A673 (cell line): ENCODE measurements at places on chromosomes 3 and 15. TPM values are rescaled to one million over a fixed set of nuclear protein-coding genes. Genes with fewer than 3 reads are reported as not detected.

CKMT1A gene
- total RNA-seq, result 0.41 TPM in 1 of 2 replicates, not detected in the other

GOLGA8S gene
- 0.09 TPM in 1 of 2 replicates, not detected in the other for total RNA-seq

OXSM gene
- 7.6 and 8.7 TPM in 2 replicates for total RNA-seq

DLEC1 gene
- not detected in 2 replicates for total RNA-seq

REC114 gene
- not detected in 2 replicates for total RNA-seq

STRA6 gene
- total RNA-seq, result 0.84 and 1.5 TPM in 2 replicates

DTWD1 gene
- total RNA-seq, result 16.5 and 18.0 TPM in 2 replicates

PTH1R gene
- 1.2 and 1.7 TPM in 2 replicates for total RNA-seq

SCAANT1 gene
- not detected in 2 replicates for total RNA-seq

DNA sequence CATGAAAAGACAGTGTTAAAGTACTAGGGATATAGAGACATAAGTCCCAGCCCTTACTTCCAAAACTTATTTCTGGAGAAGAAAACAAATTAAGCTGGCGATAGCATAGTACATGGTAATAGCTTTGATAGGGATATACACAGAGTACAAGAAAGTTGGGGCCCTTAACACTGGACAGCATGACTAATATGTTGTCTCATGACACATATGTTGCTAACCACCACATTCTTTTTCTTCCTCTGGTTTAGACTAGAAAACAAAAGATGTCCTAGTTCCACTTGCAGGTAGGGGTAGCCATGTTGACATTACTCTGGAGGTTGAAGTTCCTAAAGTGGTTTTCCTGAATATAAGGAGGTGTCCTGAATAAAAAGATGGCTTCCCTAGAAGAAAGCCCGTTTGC lies 75.3 kb downstream of the RFX7 start:
- DNase-seq, result no peak

- DNase-seq, result no peak
Measured at GRCh38 chr15:89218531-89218930, 2.8 kb downstream of the RLBP1 start.

GRCh38 chr15:101256757-101257156 lies 4.9 kb upstream of the CHSY1 start:
- peak; percentile 51 for DNase-seq

GRCh38 chr3:149553781-149554451 lies 79.4 kb downstream of the TM4SF4 start:
- DNase-seq, result no peak

DNA sequence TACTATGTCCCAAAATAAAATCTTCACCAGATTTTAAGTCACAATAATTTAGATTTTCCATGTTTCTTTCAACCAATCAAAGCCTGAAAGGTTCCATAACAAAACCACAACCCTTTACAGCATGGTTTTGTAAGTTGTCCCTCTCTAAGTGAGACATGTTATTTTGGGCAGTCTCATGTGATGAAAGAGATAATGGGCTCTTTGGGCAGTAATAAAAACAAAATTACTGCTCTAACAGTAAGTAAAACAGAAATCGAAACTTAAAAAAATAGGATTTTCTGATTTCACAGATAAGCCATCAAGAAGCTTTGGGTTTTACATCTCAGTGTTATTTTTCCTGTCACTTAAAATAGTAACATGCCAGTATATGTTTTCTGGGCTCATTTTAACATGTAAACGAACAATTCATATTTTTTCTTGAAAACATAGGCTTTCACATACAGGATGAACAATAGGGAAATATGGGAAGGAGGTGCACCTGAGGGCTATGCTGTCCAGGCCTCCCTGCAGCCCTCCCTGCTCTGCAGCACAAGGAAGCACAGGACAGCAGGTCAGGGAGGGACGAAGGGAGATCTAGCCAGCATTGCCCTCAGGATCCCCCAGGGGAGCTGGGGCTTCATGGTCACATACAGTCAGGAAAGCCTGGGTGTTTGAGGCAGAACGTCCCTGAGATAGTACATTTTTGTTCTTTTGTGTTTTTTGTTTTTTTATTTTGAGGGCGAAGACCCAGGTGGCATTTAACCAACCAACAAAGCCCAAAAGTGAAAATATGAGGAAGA lies 157.4 kb downstream of the SHOX2 start:
- DNase-seq, result no peak

- no peak for DNase-seq
Measured at GRCh38 chr3:135261916-135262315, 466.9 kb downstream of the EPHB1 start.

DNA sequence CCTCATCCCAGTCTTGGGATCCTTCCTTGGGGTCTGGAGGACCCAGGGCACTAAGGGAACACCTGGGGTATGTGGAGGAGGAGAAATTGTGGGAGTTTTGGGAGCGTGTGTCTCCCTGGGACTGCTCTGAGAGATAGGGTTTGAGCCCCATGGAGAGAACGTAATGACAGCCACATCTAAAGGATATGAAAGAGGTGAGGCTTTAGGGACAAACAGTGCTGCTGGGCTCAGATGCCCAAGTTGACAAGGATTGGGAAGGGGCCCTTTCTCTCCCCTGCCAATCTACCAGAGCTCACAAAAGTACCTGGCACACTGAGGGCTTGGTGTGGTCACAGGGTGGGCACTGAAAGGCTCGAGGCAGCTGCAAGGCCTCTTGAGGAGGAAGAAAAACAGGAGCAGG lies 13.3 kb upstream of the STARD5 start:
- DNase-seq, result no peak

GRCh38 chr15:40942337-40942854 lies 10.9 kb upstream of the CHAC1 start:
- DNase-seq, result no peak

- no peak for DNase-seq
Measured at GRCh38 chr3:113485161-113485609, 29.8 kb downstream of the SPICE1 start.

DNA sequence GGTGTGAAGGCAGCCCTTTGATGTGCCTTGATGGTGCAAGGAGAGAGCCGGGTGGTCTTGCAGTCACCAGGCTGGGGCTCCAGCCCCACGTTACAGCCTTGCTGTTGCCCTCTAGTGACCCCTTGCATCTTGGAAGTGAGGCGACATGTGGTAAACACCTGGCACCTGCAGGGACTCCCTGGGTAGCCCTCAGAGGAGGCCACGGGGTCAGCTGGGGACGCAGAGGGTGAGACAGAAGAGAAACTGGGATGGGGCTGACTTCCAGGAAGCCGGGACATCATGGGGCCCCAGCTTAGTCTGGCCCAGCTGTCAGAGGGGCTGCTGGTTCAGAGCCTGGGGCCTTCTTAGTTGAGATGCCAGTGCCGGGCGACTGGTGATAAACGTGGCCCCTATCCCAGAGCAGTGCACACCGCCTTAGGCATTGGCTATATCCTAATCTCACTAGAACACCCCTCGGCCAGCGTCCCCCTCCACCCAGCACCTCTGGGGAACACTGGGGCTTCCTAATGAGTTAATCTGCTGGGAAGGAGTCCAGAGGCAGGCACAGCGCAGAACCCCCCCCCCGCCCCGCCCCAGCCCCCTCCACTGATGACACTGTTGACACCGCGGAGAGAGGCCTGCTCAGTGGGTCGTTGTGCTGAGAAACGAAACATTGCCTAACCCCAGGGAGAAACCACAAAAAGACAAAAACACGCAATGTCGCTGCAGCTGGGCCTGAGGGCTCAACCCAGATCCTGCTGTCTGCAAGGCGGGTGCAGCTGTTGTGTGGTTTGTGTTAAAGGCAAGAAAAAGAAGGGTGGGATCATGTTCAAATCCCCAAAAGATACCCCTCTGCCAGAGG lies 60.5 kb upstream of the KLF13 start:
- no peak for DNase-seq

GRCh38 chr3:122615303-122615702 lies 37.9 kb downstream of the PARP15 start:
- DNase-seq, result no peak

GRCh38 chr15:79376383-79376782 lies 55.8 kb upstream of the MINAR1 start:
- no peak for DNase-seq

DNA sequence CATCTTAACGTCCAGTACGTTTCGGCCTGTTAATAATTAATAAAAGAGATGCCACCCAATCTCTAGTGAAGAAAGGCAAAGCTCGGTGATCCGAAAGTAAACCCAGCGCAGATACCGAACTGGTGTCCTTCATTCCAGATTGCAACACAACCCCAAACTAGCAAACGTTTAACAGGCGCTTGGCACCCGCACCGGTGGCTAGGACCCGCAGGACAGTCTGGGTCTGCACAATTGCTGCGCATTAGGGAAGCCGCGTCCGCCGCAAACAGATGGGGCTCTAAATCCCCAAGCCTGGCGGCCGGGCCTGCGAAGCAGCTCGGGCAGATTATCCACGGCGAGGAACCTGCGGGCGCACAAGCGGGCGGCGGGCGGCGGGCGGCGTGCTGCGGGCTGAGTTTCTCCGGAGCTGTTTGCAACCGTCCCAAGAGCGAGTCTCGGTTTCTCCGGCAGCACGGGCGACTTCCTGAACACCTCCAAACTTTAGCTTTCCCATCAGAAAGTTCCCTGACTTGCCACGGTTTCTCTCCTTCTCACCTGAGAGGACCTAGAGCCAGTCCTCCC lies 112.1 kb upstream of the ICE2 start:
- peak; percentile 52 for DNase-seq

- DNase-seq, result no peak
Measured at GRCh38 chr3:108225221-108225620, 3.0 kb upstream of the IFT57 start.

DNA sequence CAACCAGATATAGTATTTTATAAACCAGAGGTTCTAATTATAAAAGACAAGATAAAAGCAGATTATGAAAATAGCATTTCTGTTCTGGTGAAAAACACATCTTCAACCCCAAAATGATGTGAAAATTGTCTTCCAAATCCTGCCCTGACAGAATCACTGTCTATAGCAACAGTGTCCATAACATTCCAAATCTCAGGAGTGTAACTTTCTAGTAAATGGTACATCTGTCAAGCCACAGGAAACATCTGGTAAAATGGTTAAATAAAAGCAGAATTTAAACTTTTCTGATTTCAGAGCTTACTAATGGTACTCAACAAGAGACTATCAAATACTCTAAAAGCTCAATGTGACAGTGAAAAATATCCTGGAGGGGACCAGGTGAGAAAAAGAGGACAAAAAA lies 60.5 kb downstream of the VGLL4 start:
- no peak for DNase-seq

GRCh38 chr3:155352900-155353490 lies 59.5 kb upstream of the STRIT1 start:
- peak; percentile 70 for DNase-seq

DNA sequence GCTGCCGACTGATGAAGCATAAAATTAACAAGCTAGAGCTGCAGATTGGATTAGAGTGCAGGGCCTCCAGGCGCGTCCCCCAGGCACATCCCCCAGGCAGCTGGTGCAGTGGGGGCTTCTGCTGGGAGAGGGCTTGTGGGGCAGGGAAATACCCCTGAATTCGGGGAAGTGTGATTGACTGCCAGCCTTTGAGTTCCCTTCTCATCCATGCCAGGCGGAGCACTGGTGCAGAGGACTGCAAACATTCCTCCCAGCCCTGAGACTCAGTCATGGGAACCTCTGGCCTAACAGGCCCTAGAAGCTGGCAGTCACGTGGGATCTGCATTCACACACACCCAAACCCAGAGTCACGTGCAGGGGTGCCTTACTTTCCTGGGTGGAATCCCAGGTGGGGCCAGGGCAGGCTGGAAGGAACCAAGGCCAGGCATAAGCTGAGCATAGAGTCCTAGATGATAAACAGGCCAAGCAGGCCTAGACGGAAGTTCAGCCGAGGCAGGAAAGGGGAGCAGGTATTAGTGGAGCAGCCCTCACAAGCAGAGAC lies 46.2 kb upstream of the SEC22A start:
- DNase-seq, result no peak

DNA sequence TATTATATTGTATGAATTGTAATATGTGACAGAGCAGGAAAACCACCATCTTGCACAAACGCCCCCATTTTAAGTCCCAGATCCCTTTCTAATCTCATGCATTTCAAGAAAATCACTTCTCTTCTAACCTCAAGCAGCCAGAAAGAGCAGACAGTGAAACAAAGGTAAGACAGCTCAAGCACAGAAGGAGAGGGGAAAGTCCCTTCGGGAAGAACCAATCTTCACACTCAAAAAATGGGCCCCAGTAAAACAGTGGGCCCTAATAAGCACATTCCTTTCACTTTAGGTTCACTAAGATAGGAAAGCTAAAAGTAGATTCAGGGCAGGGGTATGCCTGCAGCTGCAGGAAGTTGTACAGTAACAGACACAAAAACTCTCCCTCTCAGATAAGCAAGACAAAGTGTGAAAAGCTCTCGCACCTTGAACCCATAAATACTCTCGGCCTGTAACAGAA lies 1268.7 kb downstream of the SI start:
- DNase-seq, result no peak
